ENCODE measurements at places on chromosomes 7 and 10. TPM values are rescaled to one million over a fixed set of nuclear protein-coding genes. Genes with fewer than 3 reads are reported as not detected.

ABCA13 gene
- total RNA-seq = 0.46 TPM

ZC3HAV1L gene
- 9.3 TPM for total RNA-seq

GLRX3 gene
- 117 TPM for total RNA-seq

KIFBP gene
- 28.8 TPM for total RNA-seq

ANXA8L1 gene
- total RNA-seq = 196 TPM

CNTNAP2 gene
- total RNA-seq = 0.53 TPM

GIMAP2 gene
- 0.94 TPM for total RNA-seq

METTL27 gene
- total RNA-seq = 3.2 TPM

NUTM2A gene
- 1.0 TPM for total RNA-seq

ATP6V0A4 gene
- total RNA-seq = 0.19 TPM

TRPV6 gene
- 0.08 TPM for total RNA-seq

MYL7 gene
- not detected for total RNA-seq

FOXP2 gene
- total RNA-seq = not detected

ITPRID1 gene
- not detected for total RNA-seq

RBP3 gene
- not detected for total RNA-seq

PNLIPRP3 gene
- total RNA-seq = 103 TPM

TWIST1 gene
- 0.34 TPM for total RNA-seq

SH2D4B gene
- total RNA-seq = not detected

LIPK gene
- not detected for total RNA-seq

MACC1 gene
- 1.4 TPM for total RNA-seq

GHRHR gene
- not detected for total RNA-seq

KAZALD1 gene
- 0.23 TPM for total RNA-seq

DNAH11 gene
- total RNA-seq = under 0.01 TPM

SKIDA1 gene
- 0.04 TPM for total RNA-seq

STEAP2 gene
- total RNA-seq = 5.1 TPM

PRRT4 gene
- 1.3 TPM for total RNA-seq

INMT gene
- not detected for total RNA-seq

Data from hair follicular keratinocyte (primary cell).